ENCODE measurements at places on chromosomes 12 and 14.

DNA sequence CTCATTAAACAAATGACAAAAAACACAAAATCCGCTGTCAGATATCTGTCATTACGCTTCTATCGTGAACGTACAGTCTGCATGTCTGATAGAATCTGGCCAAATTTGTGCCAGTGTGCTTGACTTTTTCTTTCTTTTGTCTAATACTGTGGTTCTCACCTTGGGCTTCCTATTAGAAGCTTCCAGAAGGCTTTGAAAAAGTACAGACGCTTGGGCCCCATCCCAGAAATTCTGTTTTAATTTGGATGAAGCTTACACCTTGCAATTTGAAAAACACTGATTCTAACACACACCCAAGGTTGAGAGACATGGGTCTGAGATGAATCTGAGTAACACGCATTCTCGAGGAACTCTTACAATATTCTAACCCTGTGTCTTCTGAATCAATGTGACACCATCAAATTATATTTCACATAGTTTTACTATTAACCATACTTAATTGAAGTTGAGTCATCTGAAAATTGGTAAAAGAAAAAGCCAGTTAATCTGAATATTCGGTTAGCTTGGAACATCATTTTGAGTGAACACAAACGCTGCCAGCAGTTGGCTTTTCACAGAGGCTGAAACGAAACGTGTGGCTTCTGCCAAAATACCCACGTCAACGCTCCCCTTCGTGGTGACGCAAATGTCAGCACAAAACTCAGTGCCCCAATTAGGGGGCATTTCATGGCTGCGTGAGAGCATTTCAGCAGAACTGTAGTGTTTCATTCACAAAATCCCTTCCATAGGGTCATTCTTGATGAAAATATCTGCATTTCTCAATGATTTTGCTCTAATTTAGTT is 420.5 kb downstream of the TMEM132D start:
- DNase-seq, result no peak

DNA sequence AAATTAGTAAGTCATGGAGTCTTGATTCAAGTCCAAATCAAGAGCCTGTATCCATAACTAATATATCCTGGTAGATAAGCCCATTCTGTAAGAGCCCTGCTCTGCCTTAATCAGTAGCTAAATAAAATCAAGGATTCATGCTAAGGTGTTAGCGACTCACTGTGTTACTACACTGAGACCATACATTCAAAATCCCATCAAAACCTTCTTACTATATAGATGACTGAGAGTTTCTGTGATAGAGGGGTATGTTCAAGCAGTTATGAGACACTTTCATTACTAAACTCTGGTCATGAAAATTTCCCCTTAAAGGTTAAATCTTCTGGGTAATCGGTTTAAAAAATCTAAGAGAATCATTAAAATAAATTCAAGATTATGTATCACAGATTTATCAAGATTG is 78.5 kb downstream of the MDGA2 start:
- DNase-seq, result no peak

- DNase-seq, result no peak
Measured at GRCh38 chr12:74119811-74120362, 417.7 kb upstream of the ATXN7L3B start.

GRCh38 chr12:109727039-109727723 is 13.6 kb downstream of the FAM222A start:
- DNase-seq, result no peak

DNA sequence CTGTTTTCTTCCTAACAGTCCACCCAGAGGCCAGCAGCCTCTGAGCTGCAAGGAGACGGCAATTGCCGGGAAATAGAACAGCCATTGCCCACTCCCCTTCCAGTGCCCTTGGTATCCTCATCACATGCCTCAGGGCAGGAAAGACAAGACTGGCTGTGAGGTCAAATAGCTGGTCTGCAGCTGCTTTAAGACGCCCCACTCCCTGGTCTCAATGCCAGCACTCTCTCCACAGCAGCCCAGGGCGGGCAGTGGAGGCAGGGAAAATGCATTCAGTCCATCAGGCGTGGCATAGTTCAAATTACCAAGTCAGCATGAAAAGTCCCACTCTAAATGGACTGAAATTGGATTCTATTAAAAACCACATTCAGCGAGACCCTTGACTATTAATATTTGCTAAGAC is 35.6 kb downstream of the TTC9 start:
- no peak for DNase-seq

- DNase-seq, result no peak
Measured at GRCh38 chr14:102095871-102096568, 9.2 kb upstream of the HSP90AA1 start.

GRCh38 chr12:123512838-123513665 is 20.5 kb downstream of the RILPL1 start:
- DNase-seq, result no peak

GRCh38 chr12:57617942-57618341 is 6.7 kb downstream of the ARHGEF25 start:
- DNase-seq, result no peak

DNA sequence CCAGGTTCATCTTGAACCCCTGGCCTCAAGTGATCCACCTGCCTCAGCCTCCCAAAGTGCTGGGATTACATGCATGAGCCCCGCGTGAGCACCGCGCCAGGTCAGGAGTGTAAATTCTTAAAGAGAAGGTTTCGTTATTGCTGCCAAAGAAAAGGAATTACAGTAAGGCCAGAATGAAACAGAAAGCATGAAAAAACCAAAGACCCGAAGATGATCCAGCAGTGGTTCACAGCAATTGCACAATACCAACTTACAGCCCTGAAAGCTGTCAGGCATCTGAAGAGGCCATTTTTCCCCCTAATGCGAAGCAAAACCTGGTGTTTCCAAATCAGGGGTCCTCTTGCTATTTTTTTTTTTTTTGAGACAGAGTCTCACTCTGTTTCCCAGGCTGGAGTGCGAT is 10.3 kb downstream of the RBM23 start:
- no peak for DNase-seq

GRCh38 chr12:79769189-79769859 is 78.6 kb upstream of the PAWR start:
- DNase-seq, result no peak

GRCh38 chr12:106010741-106011140 is 128.0 kb downstream of the NUAK1 start:
- DNase-seq, result no peak

DNA sequence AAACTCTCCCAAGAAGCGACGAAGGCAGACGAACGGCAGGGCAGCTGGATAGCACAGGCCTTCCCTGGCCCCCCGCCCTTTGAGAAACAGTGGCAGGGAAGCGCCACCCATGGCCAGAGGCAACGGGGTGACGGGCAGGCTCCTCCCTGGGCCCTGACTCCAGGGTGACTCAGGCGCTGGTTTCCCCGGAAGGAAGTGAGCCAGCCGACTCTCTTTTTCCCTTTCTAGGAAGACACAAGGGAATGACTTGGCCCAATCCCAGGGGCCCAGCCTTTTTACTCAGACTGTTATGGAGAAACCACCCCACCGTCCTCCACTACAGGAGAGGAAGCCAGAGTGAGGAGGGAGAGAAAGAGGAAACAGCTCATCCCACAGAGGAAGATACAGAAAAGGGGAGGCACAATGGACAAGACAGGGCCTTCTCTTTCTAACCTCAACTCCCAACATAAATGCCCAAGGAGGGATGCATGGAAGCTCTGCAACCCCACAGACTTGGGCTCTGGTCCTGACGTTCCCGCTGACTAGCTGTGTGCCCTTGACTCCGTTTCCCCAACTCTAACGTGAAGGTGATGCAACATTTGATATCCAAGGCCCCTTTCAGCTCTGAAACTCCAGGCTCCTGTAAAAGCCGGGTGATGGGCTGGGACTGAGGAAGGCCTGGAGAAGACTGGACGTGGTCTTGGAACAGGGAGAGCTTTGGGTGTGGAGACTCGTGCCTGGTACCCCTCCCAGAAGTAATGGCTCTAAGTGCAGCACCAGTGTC is 27.9 kb downstream of the ACTN1 start:
- DNase-seq, result peak; percentile 98

- peak; percentile 94 for DNase-seq
Measured at GRCh38 chr12:123041811-123042655, 61.6 kb downstream of the ARL6IP4 start.

DNA sequence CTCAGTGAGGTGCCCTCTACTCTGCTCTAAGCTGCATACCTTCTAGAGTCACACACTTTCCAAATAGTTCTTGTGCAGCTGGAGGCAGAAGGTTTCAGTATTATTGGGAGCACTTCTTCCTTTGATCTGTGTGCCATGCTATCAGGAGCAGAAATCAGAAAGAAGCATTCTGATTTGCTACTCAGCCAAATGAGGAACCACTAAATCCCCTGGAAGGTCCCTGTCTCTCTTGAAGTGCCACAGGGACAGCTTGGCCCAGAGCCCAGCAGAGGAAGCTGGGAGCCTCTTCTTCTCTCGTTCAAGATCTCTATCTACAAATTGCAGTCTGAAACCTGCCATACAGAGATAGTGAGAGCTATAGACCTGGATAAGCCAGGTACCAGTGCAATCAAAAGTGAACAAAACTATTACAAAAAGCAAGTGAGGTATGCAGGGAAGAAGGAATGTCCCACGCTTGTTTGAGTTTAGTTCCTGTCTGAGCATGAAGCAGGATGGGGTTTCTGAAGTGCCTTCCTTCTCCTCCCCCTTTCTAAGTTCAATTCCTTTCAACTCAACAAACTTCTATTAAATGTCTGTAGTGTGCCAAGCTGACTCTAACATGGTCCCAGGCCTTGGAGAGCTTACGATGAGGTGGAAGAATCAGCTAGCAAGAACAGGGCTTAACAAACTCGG is 100.9 kb upstream of the PARP11 start:
- DNase-seq, result no peak

DNA sequence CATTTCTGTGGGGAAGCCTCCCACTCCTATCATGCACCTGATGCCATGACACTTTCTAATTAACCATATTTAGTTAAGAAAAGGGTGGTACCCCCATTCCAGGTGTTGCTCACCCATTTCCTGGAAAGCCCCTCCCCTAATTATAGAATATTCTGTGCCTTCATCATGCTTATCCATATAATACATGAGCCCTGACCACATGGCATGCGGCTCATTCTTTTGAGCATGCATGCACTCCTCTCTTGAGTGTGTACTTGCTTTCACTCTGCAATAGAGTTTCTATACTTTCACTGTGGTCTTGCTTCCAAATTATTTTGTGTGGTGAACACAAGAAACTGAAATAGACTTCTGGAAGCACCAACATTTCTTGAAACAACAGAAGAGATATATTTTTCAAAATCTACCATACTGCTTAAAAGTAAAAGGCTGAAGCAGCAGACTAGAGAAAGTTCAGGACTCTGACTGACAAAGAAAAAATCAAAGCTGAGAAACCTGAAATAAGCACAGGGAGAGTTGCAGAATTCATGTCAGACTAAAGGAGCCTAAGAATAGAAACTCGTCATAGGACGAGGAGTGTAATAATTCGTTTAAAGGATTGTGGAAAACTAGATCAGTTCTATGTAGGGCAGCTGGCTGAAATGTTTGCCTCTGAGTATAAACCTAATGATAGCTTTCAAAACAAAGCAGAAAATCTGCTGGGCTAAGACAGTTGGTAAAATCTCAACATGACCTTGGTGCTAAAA is 144.8 kb downstream of the KITLG start:
- DNase-seq, result no peak

GRCh38 chr14:89085737-89086382 is 261.4 kb downstream of the TTC8 start:
- DNase-seq, result no peak

DNA sequence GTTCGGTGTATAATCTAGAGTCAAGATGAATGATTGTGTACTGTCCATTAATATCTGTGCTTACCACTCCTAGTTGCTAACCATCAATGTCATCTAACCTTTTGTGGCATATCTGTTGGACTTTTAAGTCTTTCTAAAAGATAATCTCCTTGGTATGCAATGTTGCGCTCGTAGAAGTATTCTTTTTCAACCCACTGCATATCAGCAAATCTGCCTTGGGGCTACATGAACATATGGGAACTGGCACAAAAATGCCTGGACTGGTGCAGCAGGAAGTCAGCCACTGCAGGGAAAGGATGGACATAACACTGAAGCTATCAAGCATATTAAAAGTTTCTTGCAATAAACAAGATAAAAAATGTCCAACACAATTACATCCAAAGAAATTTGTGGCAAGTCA is 124.3 kb upstream of the SLC38A4 start:
- DNase-seq, result no peak

- DNase-seq, result no peak
Measured at GRCh38 chr14:59832653-59833294, 37.8 kb downstream of the RTN1 start.

- DNase-seq, result peak; percentile 28
Measured at GRCh38 chr12:52073531-52074381, 4.0 kb downstream of the ATG101 start.

- no peak for DNase-seq
Measured at GRCh38 chr14:73715707-73716106, 1.5 kb upstream of the PNMA1 start.

DNA sequence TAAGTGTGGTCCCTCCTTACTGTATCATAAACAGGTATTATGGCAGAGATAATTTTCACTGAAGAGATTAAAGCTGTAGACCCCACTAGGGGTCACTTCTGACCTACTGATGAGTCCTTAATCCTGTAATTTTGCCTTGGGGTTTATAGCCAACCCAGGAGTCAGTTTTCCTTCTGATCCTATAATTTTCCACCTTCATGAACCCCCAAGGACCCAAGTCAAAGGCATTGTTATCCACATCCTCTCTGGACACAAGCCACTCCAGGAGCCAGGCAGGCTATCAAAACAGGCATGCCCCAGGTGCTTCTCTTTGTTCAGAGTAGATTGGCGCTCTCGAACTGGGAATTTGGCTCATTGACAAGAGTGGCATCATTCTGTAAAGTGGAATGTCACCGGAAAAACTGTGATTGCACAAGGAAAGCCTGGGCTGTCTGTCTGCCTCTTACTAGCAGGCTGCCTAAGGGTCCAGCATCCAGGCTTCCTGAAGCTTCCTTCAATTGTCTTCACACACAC is 1523.2 kb upstream of the FLRT2 start:
- DNase-seq, result no peak

DNA sequence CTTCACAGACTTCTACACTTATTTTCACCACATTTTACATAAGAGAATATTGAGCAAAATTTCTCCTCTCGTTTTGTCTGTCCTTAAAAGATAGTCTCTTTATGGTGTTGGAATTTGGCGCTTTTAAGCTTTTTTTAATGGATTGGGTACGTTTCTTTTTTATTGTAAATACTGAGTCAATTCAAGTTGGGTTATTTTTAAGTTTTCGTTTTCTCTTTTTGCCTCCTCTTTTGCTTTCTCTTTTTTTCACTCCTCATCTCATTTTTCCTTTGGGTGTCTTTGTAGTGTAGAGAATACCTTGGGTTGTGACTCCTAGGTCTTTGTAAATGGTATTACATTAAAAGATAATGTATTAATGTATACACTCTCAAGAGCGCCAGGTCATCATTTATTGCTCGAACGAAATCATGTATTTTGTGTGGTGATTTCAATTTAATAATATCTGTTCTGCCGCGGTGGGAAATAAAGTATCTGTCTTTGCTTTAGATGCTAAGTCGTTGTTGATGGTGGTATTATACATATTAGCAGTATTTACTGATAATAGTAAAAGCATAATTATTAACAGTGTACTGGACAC is 845 bp downstream of the TMX1 start:
- DNase-seq, result no peak

DNA sequence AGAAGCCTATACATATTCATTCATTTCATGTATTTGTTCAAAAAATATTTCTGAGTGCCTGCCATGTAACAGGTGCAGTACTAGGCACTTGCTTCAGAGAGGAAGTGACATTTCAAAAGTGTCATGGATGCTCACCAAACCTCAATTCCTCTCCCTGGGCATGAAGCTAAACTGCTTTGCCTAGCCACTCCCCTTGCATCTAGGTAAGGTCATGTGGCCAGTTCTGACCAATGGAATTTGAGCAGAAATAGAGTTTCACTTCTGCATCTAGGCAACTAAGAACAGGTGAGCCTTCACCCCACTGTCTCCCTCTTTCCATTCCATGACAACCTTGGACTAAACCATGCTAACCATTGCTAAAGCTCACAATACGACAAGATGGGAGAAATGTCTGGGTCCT is 27.6 kb downstream of the TC2N start:
- DNase-seq, result no peak

Data from fibroblast of lung (primary cell).